ENCODE measurements at places on chromosomes 4 and X.

- no peak for DNase-seq
These were observed 24.6 kb downstream of the ZRSR2 start for GRCh38 chrX:15814771-15815365.

GRCh38 chr4:38618505-38618904, 45.5 kb upstream of the KLF3 start:
- no peak for DNase-seq

- DNase-seq, result no peak
These were observed 315.1 kb downstream of the STK32B start for GRCh38 chr4:5366421-5366820.

DNA sequence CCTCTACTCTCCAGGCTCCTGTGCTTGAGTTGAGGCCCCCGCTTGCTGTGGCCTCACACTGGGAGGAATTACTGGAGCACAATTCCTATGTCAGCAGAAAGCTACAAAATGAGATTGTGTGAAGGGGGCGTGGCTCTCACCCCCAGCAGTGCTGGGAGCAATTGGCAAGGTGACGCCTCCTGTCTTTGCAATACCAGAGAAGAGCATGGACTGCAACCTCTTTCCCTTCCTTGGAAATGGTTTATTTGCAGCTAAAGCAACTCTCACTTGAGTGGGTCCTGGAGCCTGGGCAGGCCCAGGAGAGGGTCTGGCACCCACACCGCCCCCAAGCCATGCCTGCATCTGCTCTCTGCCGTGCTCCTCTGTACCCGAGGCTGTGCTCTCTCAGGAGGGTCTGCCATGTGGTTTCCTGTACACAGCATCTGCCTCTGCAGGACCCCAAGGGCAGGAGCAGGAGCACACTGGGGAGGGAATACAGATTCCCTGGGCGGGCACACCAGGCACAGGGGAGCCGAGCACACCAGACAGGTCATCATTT, 32.9 kb upstream of the HGFAC start:
- DNase-seq, result no peak

GRCh38 chrX:152927858-152928760, 30.2 kb downstream of the ZNF185 start:
- no peak for DNase-seq

DNA sequence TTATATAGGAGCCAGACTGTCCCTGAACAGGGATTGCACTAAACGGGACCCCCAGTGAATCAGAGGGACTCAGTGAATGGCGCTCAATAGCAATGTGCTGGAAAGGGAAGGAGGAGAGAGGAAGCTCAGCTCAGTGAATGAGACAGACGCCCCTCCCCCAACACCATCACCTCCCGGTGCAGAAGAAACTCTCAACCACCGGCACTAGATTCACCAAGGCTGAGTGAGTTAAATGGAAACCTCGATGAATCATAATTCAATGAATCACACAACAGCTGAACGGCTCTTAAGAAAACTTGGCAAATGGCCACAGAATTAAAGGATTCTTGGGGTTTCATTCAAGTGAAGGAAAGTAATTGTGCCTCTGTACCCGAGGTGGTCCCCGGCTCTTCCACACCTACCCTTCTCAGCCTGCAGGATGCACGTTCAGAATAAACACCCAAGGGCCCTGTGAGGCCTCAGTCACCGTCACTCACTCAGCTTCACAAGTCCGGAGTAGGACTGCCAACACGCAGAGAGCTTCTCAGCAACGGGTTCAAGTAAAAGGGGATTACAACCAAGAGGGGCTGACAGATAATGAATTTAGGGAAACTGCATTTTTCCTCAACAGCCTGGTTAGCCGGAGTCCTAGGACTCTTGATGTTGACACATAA, 29.3 kb downstream of the CRMP1 start:
- DNase-seq, result peak; percentile 28

GRCh38 chr4:28269426-28269825, 1408.8 kb downstream of the STIM2 start:
- DNase-seq, result no peak

DNA sequence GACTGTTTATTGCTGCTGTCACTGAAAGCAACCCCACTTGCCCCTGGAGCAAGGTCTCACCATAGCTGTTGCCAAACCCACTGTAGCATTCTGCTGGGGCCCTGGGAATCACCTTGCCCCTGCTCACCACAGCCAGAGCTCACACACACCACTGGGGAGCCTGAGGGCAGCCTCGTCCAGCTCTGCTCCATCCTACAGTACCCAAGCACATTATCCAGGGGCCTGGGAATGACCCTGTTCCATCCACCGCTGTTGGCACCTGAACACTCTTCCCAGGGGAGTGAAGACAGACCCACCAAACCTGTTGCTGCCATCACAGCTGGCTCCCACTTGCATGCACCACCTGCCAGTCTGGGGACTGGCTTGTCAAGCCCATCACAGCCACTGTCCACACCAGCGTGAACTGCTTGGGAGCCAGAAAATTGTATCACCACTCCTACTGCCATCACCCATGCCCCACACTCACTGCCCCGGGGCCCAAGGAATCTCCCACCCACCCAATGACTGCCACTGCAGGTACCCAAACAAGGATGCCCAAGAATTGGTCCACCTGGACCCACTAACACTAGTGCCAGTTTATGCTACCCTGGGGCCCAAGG, 811.3 kb downstream of the KLHL13 start:
- no peak for DNase-seq

GRCh38 chrX:40083120-40083978, 14.4 kb downstream of the BCOR start:
- DNase-seq, result no peak

DNA sequence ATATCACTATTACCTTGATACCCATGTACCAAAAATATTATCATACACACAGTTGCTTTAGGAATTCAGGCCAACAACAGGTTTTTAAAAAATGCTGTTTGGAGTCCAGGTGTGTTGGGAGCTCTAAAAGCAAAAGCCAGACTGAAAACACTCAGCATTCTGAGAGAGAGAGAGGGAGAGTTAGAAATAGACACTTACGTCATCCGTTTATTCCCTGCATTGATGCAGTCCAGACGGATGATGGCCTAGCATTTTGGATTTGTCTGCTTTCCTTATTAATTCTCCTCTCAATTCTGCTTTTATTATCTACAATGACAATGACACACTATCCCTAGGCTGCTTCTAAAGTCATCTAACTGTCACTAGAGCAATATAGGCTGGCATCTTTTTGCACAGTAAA, 358.3 kb upstream of the BOD1L1 start:
- peak; percentile 6 for DNase-seq

DNA sequence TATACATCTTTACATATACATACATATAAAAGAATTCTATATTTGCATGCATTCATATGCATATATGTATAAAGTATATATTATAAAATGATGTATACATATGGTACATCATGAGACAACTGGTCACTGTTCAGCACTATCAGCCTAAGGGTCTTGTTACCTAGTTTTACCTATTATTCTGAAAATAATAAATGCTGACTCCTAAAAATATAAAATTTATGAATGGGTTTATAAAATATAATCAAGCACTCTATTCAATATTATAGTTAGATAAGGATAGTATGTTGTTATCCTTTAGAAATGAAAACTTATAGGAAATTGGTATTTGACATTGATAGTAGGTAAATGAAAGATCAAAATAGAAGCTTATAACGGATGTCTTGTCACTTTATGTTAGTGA, 324.2 kb downstream of the GBA3 start:
- DNase-seq, result no peak

DNA sequence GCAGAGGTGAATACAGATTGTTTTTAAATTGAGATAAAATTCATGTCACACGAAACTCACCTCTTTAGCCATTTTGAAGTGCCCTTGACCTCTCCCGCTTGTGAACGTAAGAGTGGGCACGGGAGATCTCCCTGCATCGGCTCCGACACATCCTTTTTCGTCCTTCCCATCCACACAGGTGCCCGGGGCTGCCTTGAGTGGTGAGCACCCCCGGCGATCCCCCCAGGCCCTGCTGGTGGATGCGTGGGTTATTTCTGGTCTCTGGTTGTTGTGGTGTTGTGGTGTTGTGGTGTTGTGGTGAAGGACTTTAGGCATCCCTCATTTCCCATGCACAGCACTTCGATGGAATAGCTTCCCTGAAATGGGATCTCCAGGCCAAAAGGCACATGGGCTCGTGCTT, 46.1 kb downstream of the PSAPL1 start:
- no peak for DNase-seq

DNA sequence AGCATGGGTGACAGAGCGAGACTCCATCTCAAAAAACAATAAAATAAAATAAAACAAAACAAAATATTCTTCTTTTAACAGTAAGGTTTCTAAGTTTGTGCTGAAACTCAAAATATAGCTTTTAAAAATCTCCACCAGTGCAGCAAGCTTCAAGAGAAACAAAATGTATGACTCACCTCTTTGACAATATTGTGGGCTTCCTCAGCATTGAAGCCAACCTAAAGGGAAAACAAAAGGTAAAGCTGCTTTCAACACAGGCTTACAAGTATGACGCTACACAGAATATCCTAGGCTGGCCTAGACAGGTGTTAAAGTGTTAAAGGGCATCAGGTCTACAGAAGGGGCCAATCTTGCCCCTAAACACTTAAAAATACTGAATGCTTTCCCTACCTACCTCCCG, 1.2 kb downstream of the DYNLT3 start:
- DNase-seq, result no peak

DNA sequence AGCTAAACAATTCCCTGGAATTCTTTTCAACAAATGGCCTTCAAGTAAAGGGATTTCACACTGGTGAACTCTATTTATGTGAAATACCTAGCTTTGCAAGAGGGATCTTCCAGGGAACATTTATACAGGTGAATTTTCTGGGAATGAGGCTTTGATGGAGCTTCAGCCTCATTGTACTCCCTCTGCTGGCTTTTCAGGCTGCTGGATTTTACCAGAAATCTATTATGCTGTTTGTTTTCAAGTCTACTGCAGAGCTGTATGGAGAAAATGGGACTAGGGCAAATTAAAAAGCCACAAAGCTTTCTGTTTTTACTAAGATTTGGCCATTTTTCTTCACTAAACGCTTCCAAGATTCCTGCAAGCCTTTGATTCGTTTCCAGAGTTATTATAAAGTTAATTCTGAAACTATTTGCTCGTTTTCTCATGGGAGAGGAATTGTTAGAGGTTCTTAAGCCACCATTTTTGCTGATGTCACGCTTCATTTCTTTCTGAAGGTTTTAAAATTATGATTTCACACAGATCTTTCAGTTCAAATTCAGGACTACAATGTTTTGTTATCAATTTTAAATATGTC, 31.6 kb downstream of the KDM6A start:
- no peak for DNase-seq

DNA sequence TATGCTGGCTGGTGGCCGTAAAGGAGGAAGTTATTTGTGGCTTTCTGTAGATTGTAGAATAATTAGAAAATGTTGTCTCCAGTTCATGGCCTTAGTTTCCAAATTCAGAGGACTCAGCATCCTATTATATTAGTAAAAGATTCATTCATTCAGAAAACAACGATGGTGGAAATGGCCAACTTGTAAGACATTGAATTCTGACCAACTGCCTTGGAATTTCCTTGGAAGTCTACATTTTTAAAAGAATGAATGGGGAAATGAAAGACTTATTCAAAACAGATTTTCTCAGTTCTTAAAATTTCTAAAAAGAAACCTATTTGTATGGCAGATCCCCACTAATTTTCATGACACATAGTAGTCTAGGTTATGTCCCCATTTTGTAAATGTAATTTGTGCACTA, 561.5 kb downstream of the ANKRD50 start:
- DNase-seq, result no peak

- DNase-seq, result no peak
These were observed 311.7 kb upstream of the TAPT1 start for GRCh38 chr4:16537926-16538325.

GRCh38 chrX:11105080-11105479, 6.1 kb upstream of the HCCS start:
- peak; percentile 28 for DNase-seq
